ENCODE measurements at places on chromosomes 16 and 17. TPM values are rescaled to one million over a fixed set of nuclear protein-coding genes. Genes with fewer than 3 reads are reported as not detected.
A peak's percentile ranks its signal among the peaks of the same experiment; 100 is the strongest.

- no peak for DNase-seq
These were observed 34.2 kb upstream of the NLRP1 start for GRCh38 chr17:5618476-5618875.

- peak; percentile 6 for DNase-seq
These were observed 11.2 kb downstream of the SULT1A2 start for GRCh38 chr16:28585674-28586073.

IL17C gene
- not detected for total RNA-seq

DNA sequence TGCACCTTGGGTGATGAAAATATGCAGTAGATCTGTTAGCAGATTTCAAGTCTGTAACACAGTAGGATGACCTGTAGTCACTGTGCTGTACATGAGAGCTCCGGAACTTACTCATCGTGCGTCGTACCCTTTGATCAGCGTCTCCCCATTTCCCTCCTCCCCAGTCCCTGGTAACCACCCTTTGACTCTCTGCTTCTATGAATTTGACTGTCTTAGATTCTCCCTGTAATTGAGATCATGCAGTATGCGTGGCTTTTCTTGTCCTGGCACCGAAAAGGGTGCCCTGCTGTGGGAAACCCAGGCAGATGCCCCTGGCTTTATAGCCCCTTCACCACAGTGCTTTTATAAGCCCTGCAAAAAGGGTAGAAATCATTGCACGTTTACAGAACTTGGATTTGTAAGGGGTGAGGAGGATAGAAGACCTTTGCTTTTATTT, 20.5 kb downstream of the CLEC16A start:
- DNase-seq = no peak

DNA sequence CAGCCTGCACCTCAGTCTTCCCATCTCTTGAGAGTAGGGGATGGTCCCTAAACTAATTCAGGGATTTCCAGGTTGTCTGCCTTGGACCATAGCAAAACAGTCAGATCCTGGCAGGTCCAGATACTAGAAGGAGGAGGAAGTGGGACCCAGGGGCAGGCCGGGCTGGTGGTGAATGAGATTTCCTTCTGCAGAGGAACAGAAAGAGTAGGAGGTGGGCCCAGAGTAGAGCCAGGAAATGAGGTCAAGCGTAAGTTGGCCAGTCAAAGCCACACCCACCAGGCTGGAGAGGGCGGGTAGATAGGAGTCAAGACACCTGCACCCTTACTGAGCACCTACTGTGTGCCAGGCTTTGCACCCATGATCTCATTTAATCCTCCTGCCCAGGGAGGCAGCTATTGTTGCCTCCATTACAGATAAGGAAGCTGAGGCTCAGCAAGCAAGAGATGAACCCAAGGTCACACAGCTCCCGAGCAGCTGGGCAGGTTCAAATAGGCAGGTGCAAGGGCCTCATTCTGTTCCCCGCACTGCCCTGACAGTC, 2.6 kb downstream of the CDH5 start:
- DNase-seq = no peak

KRT25 gene
- total RNA-seq = not detected

- DNase-seq = no peak
These were observed 282.4 kb upstream of the EEF2KMT start for GRCh38 chr16:5379954-5380353.

GRCh38 chr17:58338454-58338840, 9.9 kb upstream of the TSPOAP1 start:
- no peak for DNase-seq

DNA sequence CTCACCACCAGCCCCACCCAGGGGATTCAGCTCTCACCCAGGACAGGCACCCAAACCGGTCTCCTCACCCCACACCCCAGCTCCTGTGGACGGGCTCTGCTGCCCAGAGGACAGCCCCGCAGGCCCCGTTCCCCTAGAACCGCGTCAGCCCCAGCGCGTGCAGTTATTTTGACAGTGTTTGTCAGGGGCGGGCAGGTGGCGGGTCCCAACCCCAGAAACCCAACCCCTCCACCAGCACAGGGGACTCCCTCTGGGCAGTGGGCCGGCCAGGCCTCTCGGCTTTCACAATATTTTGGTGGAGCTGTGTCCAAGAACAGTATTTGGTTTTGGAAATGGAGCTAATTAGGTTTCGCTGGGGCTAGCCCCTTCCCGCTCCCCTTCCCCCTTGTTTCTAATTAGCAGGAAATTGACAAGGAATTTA, 44.8 kb downstream of the BAHCC1 start:
- no peak for DNase-seq

DNA sequence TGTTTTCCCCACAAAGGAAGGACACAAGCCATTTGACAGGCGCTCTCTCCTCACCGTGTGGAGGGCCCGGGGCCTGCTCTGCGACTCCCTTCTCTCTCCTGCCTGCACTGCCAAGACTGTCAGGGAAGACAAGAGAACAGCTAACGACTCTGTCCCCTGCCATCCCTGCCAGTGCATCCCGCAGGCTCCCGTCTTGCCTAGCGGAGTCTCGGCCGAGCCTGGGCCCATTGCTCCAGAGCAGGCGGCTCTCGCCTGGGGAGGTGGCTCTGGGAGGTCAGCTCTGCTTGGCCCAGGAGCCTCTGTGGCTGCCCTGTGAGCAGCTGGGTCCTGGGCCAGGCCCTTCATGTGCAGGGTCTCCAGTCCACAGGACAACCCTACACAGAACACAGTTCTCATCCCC, 53.0 kb downstream of the WNT3 start:
- DNase-seq = no peak

CD300E gene
- not detected for total RNA-seq

GRCh38 chr16:68217506-68217905, 18.4 kb downstream of the ESRP2 start:
- no peak for DNase-seq

DNA sequence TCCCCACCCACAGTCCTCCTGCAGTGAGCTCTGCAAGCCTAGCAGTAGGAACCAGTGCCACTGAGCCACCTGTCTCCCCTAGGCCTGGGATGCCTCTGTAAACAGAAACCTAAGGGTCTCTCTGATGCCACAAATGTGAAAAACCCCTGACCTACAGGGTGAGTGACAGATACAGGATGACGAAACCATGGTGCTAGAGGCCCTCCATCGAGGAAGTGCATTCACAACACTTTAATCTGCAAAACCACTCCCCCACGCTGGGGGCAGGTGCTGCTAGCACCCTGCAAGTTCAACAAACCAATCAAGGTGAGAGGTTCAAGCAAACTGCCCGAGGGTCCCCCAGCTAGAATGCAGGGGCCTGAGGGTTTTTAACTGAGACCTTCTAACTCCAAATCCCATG, 59.5 kb downstream of the CDYL2 start:
- no peak for DNase-seq

GRCh38 chr17:44128383-44128782, 4.9 kb upstream of the HDAC5 start:
- DNase-seq = no peak

PLCG2 gene
- total RNA-seq = 5.2 TPM

DNA sequence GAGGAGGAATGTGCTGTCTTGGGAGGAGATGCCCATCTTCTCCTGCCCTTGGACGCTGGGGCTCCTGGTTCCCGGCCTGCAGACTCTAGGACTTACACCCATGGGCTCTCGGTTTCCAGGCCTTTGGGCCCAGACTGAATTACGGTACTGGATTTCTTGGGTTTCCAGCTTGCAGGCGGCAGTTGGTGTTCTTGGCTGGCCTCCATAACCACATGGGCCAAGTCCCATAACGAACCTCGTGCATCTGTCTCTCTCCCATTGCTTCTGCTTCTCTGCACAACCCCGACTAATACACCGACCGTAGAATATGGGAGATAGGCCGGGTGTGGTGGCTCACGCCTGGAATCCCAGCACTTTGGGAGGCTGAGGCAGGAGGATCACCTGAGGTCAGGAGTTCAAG, 162.6 kb downstream of the SDK2 start:
- no peak for DNase-seq

DNA sequence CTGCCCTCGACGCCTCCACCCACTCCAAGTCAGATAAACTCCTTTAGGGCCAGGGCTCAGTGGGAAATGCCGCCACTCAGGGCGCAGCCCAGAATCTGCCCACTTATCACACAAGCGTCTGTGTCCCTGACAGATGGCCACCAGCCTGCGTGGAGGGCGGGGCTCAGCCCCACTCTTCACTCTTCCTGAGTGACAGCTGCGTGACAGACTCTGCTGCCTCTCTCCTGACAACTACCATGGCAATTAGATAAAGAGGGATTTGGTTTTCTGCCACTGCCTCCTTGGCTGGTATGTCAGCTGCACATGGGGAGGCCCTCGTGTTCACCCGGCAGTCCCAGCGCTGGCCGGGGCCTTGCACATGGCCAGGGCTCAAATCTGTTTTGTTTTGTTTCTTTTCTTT, 96.2 kb downstream of the RTN4RL1 start:
- DNase-seq = no peak

DNA sequence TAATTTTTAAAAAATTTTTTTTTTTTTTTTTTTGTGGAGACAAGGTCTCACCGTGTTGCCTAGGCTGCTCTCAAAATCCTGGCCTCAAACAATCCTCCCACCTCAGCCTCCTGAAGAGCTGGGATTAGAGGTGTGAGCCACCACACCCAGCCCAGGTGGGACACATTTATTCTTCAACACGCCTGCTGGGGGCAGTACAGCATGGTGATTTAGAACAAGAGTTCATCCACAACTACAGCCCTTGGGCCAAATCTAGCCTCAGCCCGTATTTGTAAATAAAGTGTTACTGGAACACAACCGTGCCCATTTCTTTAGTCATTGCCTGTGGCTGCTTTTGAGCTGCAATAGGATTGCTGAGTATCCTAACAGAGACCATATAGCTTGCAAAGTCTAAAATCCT, 92.8 kb downstream of the KATNIP start:
- peak; percentile 41 for DNase-seq

DNA sequence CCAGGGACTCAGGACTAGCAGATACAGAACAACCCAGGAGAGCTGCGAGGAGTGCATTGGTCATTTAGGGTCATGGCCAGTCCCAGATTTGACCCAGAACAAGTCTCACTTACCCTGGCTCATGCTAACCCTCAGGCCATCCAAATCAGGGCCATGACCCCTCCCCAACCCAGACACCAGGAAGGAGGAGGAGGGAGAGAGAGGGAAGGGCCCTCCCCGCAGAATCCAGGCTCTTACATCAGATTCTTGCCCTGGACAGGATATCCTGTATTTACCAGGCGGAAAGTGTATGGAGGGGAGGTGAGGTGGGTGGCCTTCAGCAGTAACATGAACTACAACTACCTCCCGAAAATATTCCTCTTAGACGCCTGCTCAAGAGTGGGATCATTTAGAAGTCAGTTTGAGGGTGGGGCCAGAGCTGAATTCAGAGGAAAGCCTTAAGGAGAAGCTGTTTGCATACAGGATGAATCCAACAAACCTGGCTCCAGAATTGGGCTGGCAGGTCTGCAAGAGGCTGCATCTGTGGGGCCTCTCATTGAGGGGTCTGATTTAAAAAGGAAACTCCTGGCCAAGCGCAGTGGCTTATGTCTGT, 2.1 kb downstream of the VAT1 start:
- no peak for DNase-seq

DNA sequence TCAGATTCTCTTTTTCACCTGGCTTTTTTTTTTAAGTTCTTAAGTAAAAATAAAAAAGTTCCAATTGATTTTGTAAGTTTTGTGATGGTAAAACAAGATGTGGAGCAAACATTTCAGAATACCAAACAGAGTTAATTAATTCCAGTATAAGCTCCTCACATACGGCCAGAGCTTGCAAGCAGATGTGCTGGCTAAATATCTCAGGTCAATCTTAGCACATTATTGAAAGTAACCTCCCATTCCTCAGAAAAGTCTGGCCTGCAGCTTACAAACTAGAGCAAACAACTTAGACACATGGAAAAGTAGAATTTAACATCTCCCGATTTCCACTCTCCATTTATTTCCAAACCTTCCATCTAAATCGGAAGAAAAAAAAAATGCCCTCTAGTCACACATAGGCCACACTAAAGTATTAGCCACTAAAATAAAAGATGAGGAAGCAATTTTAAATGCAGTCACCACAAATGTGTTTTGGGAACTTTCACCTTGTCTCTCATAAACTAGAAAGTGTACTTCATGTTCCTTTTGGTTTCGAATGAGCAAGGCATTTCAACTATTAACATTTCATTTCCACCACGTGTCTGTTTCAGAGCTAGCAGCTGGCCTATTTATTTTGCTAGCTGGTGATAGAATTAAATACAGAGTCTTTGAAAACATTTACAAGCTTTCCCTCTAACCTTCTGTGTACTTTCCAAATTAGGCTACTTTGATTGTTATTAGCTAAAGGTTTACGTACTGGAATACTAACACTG, 143.3 kb downstream of the STX8 start:
- no peak for DNase-seq

DNA sequence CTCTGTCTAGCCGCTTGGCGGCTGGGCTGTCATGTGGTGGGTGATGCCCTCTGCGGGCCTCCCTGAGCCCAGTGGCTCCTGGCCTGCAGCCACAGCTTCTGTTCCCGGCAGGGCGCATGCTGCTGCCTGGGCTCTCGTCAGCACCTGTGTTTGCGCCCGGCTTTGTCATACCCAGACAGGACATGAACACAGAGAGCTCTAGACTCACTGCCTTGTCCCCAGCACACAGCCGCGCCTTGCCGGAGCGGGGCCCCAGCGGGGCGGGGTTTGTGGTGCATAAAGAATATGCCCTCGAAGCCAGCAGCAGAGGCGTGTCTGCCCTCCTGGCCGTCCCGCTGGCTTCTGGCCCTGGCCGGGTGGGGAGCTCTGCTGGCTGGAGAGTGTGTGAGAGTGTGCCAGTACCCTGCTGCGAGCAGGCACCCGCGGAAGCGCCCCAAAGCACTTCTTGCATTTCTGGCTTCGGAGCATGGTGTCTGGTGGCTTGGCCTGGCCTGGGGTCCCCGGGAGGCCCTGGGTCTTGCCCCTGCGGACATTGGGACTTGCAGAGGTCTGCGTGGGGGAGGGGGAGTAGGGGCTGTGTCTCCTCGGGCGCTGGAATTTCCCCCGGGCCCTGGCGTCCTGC, 14.4 kb downstream of the ASPSCR1 start:
- DNase-seq = peak; percentile 92

CACNG1 gene
- not detected for total RNA-seq

PRSS27 gene
- total RNA-seq = 6.3 TPM

DNA sequence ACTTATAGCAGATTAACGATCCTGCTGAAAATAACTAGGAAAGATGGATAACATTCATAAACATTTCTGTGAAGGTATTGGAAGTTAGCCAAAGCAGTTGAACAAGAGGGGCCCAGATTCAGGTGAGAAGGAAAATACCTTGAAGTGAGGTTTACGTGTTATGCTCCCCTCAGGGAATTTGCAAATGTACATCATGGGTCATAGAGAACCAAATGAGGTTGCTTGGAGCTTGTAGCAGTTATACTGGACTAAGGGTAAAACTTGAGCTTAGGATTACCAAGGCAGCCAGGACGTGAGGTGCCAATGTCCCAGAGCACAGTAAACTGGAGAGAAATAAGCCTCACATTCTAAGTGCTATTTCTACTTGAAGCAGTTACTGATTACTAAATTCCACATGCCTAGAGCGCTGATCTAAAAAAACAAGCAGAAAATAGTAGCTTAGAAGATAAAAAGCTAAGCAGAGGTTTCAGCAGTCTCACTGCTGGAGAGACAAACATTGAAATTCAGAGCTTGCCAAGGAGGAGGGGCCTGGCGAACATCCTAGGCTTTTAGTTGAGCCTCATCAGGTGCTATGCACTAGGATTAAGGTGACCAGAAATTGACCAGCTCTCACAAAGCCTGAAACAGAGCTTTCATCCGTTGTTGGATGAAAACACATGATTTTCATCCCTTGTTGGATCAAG, 136.7 kb upstream of the FAM20A start:
- no peak for DNase-seq

- no peak for DNase-seq
These were observed 313.7 kb downstream of the MAF start for GRCh38 chr16:79286646-79287423.

GRCh38 chr16:73068541-73069401, 20.8 kb upstream of the ZFHX3 start:
- DNase-seq = peak; percentile 86

NOD2 gene
- total RNA-seq = 4.2 TPM
